ENCODE measurements at places on chromosomes 2 and 18.

- DNase-seq, result no peak
Observed at GRCh38 chr2:216057688-216058193, 23.9 kb downstream of the PECR start.

- DNase-seq, result no peak
Observed at GRCh38 chr2:675460-675859, 1.7 kb downstream of the TMEM18 start.

DNA sequence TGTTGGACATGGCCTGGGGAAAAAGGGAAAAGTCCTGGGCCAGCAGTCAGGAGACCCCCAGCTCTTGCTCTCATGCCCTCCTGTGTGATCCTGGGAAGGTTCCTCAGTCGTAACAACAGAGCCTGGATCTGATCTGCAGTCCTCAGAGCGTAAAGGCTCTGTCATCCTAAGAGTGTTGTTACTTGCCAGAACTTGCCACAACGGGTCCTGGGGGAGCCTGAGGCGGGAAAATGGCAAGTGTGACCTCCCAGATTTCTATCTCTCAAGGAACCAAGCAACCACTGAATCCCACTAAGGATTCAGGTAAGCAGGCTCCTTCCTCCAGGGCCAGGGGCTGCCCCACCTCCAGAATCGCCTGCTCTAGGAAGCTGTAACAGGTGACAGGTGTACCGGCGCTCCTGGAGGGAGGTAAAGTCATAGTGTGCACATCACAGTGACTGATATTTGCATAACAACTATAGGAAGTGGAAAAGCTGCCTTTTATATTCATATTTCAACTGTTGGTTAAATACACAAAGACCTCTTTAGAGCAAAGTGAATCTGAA lies 18.4 kb downstream of the HS1BP3 start:
- DNase-seq, result no peak

DNA sequence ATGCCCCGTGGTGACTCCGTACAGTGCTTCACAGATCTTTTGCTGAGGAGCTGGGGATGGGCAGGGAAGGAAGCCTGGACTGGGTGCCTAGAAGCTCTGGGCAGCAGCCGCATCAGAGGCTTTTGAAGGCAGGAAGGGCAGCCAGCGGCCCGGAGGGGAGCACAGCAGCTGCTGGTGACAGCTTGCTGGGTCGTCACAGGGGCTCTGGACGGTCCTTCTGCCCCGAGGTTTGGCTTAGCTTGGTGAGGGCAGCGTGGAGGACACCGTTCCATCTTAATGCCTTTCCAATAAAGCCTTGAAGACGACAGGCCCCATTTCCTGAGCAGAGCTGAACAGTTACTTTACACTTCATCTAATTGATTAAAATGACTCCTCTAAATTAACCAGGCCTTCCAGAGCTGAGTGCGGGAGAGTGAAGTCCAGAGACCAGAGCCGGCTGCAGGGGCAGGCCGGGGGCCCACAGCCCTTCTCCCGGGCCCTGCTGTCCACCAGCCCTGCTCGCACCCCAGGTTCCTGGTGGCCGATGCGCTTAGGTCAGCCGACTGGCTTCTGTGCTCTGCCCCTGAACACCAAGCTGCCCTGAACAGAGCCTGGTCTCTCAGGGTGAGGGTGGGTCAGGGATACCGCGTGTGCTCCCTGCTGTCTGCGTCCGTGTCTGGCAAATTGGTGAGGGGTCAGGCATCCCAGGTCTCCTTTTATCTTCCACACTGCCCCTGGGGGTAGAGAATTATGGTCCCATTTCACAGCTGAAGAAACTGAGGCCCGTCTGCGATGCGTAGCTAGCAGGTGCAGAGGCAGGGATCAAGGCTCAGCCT lies 43.5 kb downstream of the RRM2 start:
- no peak for DNase-seq

GRCh38 chr2:105749583-105750400 lies 5.1 kb downstream of the NCK2 start:
- peak; percentile 65 for DNase-seq

DNA sequence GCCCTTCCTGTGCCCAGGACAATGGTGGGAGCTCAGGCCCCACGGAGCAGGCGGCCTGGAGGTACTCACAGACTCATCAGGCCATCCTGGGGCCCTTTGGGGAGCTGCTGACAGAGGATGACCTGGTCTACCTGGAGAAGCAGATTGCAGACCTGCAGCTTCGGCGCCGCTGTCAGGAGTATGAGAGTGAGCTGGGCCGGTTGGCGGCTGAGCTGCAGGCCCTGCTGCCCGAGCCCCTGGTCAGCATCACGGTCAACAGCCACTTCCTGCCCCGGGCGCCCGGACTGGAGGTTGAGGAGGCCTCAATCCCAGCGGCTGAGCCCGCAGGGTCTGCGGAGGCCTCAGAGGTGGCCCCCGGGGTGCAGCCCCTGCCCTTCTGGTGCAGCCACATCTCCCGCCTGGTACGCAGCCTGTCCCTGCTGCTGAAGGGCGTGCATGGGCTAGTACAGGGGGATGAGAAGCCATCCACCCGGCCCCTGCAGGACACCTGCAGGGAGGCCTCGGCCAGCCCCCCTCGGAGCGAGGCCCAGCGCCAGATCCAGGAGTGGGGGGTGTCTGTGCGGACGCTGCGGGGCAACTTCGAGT lies 8.3 kb upstream of the KLHL30 start:
- no peak for DNase-seq

- no peak for DNase-seq
Observed at GRCh38 chr2:213848631-213849030, 562.2 kb upstream of the VWC2L start.

GRCh38 chr2:28488858-28489575 lies 6.8 kb upstream of the PLB1 start:
- no peak for DNase-seq

- DNase-seq, result no peak
Observed at GRCh38 chr2:70574618-70575017, 21.0 kb upstream of the TGFA start.

DNA sequence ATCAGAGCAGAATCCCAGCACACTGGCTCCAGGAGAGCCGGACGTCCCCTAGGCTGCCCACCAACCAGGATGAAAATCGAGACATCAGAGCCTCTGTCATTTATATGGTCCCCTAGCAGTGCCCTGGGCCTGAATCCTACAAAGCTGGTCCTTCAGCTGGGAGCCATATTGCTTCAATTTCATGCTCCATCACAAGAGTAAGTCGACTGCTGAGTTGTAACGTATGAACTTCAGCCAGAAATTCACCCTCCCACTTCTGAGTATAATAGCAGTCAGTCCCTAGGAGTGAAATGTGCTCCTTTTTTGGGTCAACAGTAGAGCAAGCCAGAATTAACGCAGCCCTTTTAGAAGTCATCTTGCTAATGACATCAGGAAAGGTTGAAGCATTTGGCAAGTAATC lies 126.4 kb downstream of the CCBE1 start:
- DNase-seq, result no peak

- no peak for DNase-seq
Observed at GRCh38 chr18:12786669-12787068, 83.8 kb downstream of the PSMG2 start.

DNA sequence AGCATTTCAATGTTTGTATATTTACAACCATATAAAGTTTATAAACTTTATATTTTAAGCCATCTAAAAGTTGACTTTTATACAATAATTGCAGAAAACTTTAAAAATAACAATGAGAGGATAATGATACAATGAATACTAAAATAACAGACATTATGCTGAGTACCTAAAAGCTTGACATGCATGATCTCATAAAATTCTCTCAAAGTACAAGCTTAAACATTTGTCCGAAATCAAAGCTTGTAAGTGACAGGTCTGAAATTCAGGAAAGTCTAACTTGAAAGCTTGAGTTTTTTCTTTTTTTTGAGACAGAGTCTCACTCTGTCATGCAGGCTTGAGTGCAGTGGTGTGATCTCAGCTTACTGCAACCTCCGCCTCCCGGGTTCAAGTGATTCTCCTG lies 84.1 kb upstream of the FRZB start:
- DNase-seq, result no peak

DNA sequence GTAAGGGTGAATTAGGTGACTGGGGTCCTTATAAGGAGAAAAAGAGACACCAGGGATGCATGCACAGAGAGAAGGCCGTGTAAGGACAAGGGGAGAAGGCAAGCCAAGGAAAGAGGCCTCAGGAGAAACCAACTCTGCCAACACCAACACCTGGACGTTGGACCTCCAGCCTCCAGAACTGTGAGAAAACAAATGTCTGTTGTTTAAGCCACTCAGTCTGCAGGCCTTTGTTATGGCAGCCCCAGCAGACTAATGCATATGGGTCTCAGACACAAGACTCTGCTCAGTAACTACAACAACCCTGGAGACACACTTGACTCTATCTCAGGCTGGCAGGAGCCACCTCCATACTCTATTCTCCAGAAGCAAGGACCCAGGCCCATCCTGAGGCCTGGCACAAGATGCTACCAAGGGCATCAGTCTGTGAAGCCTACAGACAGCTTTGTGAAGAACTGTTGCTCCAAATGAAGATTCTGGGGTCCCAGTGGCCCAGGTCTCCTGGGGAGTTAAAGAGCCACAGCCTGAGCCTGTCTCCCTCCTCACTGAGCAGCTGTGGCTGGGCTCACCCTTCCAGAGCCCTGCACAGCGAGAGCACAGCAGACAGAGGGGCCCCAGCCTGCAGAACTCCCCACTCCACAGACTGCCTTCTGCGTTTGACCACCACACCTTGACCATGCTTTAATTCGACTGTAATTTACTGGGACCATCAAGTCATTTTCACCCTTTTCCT lies 43.0 kb upstream of the SLC35G4 start:
- no peak for DNase-seq

DNA sequence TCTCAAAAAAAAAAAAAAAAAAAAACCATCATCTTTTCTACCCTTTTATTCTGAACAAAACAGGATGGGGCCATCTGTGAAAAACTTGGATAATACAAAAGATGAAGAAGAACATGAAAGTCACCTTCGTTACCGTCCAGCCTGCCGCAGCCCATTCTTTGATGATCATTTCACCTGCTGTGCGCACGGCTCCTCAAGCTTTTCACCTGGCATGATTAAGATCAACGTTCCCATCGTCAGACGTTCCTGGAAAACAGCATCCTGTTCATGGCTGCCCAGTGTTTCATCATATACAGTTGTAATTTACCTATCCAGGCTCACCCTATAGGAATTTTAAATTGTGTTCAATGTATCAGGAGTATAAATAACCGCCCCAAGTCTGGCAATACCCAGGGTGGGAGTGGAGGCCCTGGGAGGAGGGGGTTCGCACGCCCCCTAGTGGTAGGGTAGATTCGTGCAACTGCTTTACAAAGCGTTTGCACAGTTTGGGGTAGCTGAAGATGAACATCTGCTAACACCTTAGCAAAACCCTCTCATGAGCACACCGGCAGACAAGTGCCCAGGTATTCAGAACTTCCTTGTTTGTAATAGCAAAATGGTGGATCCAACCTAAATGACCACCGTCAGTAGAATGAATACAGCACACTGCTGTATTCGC lies 49.0 kb upstream of the GLI2 start:
- DNase-seq, result no peak

DNA sequence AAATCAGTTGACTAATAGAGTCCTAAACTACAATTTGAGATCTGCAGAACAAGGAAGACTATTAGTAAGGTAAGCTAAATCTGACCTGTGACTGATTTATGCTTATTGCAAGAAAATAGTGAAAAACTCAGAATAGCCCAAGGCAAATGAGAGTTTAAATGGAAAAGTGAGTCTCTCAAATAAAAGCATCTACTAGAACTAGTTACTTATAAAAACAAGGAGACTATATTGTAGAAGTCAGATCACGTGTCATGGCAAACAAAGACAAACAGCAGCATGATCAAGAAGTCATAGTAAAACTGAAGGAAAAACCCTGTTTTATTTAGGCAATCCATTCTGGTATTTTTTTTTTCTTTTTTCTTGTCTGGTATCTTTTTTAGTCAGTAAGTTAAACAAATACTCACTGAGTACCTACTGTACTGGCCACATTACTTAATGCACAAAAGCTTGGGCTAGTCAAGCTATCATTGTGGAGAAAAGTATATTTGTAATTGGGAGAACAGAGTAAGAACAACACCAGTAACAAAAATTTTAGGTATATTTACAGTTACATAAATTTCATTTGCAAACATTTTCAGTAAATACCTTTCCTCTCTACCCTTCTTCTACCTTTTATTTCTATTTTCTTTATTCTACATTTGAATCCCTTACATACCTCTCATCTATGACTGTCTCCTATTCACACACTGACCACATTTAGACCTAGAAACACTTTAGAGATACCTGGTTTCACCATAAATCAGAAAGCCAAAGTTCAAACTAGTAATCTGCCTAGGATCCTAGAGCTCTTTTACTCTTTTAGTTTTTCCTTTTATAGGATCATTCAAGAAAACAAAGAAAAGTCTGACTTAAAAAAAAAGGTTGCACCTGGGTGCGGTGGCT lies 23.7 kb downstream of the CCDC88A start:
- no peak for DNase-seq

GRCh38 chr2:168964251-168964807 lies 63.2 kb downstream of the G6PC2 start:
- no peak for DNase-seq

GRCh38 chr2:60840880-60841279 lies 40.5 kb upstream of the REL start:
- DNase-seq, result no peak

- DNase-seq, result no peak
Observed at GRCh38 chr2:46590319-46590718, 111.0 kb downstream of the TMEM247 start.

DNA sequence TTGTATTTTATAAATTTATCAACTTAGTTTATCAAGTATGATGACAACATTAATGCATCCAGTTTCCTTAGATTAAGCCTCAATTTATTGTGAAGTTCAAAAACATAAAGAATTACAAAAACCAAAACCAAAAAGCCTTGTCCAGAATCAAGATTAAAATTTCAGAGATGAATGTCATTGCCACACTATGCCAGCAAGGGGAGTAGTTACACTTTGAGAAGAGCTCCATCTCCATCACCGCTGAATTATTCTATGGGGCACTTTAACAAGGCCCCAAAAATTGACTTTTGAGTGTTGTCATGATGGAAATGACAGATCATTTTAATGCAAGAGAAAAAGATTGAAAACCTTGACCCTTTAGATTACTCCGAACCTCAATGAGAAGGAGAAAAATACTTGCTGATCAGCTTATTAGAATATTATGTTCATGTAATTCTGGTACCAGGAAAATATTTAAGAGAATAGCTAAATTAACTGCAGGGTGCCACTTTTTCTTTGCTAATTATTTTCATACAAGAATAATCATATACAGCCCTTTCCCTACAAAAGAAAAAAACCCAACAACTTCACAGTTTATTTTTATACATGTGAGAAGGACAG lies 152.5 kb upstream of the AQP4 start:
- no peak for DNase-seq

DNA sequence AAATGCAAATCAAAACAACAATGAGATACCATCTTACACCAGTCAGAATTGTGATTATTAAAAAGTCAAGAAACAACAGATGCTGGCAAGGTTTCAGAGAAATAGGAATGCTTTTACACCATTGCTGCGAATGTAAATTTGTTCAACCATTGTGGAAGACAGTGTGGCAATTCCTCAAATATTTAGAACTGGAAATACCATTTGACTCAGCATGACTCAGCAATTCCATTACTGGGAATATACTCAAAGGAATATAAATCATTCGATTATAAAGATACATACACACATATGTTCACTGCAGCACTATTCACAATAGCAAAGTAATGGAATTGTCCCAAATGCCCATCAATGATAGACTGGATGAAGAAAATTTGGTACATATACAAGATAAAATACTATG lies 516.7 kb downstream of the ERBB4 start:
- no peak for DNase-seq
